ENCODE measurements at places on chromosomes 1 and 21.

DNA sequence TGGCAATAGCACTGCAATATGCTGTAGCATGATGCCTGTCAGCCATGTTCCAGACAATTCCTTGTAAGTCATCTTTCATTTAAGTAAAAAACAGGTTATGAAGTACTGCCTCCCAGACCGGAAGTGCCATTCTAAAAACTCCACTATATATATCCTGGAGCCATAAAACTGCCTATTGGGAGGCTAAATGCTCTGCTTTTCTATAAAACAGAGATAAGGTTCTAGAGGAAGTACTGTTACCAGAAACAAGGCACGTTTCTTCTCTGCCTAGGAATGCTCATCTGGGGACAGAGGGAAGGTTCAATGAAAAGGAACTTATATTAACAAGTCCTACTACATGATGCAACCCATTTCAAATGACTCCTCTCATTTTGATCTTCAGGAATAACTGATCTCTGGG, 66.8 kb downstream of the GPR137B start:
- DNase-seq, result no peak

- DNase-seq, result no peak
These were observed 930 bp downstream of the DHCR24 start for GRCh38 chr1:54885807-54886723.

- no peak for DNase-seq
These were observed 57.7 kb upstream of the F3 start for GRCh38 chr1:94599095-94599813.

GRCh38 chr1:11761285-11761684, 708 bp upstream of the C1orf167 start:
- DNase-seq, result no peak

- no peak for DNase-seq
These were observed 15.8 kb downstream of the SPEN start for GRCh38 chr1:15863156-15863901.

DNA sequence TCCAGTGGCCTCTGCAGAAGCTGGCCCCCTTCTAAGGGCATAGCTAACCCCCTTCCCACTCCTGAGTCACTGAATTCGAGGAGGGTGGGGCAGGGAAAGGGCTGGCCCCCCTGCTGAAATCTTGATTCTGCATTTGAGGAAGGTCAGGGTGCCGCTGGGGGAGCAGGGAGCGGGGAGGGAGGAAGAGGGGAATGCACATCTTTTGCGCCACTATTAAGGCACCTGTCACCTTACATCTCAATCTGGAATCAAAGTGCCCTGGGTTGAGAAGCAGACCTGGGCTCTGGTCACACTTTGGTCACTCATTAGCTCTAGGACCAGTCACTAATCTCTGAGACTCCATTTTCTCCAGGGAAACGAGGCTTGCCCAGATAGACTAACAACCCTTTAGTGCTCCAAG, 62.0 kb downstream of the TOR1AIP2 start:
- no peak for DNase-seq

- DNase-seq, result no peak
These were observed 2.7 kb downstream of the CCDC24 start for GRCh38 chr1:43994071-43994470.

DNA sequence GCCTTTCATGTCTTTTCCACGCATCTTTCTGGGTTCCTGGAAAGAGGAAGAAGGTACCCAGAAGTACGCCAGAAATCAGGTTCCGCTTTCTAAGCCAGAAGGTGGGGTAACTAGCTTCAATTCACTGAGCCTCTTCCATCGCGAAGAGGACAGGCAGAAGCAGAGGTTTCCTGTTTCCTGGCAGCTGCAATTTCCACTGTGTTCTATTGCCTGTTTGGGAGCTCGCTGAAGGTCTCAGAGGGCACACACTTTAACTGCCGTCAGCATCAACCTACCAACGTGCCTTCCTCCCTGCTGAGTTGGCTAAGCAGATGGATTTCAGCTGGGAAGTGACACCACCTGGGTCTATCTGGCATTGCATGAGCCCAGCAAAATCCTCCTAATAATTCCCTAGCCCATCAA, 10.0 kb downstream of the NCF2 start:
- DNase-seq, result no peak

- no peak for DNase-seq
These were observed 237.9 kb downstream of the USP25 start for GRCh38 chr21:15967661-15968060.

DNA sequence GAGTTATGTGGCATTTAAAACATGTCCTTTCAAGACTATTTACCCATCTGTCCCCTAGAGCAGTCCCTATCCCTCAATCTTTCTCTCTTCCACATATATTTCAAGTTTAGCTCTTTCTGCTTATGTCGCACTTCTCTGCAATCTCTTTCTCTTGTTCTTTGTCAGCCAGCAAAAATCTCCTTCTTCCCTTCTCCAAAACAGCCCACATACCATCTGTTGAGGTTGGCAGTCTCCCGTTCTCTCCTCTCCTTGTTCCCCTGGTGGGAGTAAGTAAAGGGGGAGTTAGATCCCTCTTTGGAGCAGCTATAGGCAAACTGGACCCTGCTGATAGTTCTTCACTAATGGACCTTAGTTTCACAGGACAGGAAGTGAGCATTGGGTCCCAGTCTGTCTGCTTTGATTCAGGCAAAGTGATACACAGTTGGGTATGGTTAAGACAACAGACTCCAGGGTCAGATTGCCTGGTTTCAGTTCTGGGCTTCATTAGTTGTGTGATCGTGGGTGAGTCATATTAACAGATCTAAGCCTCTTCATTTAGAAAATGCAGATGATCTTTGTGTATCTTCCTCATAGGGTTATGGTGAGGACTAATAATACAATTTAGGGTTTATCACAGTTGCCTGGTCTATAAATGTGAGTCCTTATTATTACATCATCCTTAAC, 19.7 kb downstream of the BRINP2 start:
- no peak for DNase-seq

GRCh38 chr21:41627428-41627827, 119.5 kb upstream of the TMPRSS2 start:
- DNase-seq, result no peak

- DNase-seq, result no peak
These were observed 4.9 kb downstream of the CD48 start for GRCh38 chr1:160706526-160707235.

- no peak for DNase-seq
These were observed 97.6 kb downstream of the ROR1 start for GRCh38 chr1:63871463-63871862.

DNA sequence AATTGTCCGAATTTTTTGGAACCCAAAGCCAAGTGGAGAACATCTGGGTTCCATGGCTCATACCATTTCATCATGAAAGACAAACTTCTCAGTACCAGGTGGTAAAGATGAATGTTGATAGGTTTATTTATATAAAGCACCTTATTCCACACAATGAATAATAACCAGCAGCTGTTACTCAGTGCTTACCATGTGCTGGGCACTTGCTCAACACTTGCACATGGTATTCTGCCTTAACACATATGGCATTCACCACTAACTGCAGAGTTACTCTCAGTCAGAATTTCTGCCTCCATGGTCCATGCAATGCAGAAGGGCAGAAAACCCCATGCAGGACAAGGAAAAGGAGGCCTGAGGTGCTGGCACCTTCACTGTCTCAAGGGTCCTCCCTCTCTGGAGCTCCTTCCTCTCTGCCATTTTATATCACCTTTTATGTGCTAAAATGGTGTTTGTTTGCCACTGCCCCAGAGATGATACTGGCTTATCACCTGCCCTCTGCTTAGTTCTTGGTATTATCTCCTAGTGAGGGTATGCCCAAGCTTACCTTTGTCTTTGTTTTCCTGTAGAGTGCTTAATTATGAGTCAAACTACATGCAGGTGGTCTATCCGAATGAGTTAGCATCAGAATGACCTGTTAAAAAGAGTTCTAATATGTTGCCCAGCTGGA, 76.7 kb upstream of the ZNF326 start:
- DNase-seq, result no peak

- DNase-seq, result no peak
These were observed 15.2 kb upstream of the LGALS8 start for GRCh38 chr1:236508593-236509027.

DNA sequence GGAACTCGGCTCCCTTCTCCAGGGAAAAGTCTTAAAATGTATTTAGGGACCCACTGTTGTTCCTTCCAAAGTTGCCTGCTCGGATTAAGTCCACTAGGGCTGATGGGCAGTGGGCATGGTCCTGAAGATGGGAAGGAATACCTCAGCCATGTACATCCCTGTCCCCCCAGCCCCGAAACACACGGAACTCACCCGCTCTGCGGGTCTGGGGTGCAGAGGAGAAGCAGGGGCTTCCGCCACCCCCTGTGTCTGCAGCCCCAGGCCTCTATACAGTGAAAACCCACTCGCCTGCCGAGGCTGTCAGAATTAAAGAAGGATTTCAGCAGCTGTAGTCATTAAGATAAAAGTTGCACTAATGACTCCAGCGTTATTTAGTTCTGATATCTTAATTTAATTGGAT, 212.6 kb upstream of the VAMP3 start:
- no peak for DNase-seq

DNA sequence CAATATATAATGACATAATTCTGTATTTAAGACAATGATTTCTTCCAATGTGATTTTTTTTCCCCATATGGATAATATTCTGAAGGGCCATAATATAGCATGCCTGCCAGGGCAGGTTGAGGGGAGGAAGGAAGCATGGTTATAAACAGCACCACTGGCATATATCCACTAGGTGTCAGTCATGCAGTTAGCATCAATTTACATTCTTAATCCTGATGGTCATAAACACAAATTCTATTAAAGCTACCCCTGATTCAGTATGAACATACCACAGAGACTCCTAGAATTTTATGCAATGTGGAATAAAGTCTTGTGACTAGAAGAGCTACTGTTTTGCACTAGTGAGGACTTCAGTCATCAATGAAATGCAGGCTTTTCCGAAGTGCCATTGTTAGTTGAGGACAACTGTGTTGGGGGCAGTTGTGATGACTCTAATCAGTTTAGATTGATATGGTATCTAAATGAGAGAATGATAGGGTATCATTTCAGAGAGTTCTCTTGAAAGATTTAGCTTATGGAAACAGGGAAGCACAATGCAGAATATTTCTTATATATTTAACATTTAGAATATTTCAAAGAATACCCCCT, 342.7 kb upstream of the NR5A2 start:
- DNase-seq, result no peak

- DNase-seq, result no peak
These were observed 518.2 kb downstream of the ADGRL2 start for GRCh38 chr1:82318921-82319320.

- no peak for DNase-seq
These were observed 32.7 kb upstream of the SUCO start for GRCh38 chr1:172500207-172500606.

DNA sequence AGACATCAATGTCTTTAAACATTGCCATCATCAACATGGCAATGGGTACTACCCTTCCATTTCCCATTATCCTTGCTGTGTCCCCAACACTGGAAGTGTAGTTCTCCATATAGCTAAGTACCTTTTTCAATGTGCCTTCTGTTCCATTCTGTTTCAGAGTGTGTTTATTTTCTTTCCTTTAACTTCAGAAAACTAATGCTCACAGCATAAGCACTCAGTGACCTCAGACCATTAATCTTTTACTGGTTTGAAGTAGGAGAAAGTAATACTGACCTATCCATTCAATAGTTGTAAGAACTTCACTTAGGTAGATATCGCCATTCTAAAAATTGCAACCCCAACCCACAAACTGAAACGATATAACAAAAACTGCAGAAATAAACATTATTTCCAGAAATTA, 37.8 kb downstream of the KCNJ15 start:
- no peak for DNase-seq

GRCh38 chr1:193083365-193084088, 21.7 kb downstream of the GLRX2 start:
- DNase-seq, result no peak

GRCh38 chr1:171802207-171802606, 20.7 kb downstream of the METTL13 start:
- no peak for DNase-seq

GRCh38 chr1:19319196-19319595, 7.1 kb downstream of the SLC66A1 start:
- DNase-seq, result no peak

- no peak for DNase-seq
These were observed 62.0 kb downstream of the SLC16A1 start for GRCh38 chr1:112894010-112894292.

- no peak for DNase-seq
These were observed 222.7 kb downstream of the PTPRU start for GRCh38 chr1:29458737-29459619.

- DNase-seq, result no peak
These were observed 18.4 kb upstream of the LY9 start for GRCh38 chr1:160777486-160778089.

- DNase-seq, result no peak
These were observed at the start of gene ANKRD65 for GRCh38 chr1:1421147-1421906. TSS of gene ANKRD65 (minus strand) at chr1:1421276. CDS start at chr1:1421005, 271 bp downstream.

- DNase-seq, result no peak
These were observed 93.9 kb upstream of the PPM1J start for GRCh38 chr1:112808861-112809684.

- no peak for DNase-seq
These were observed 127.4 kb upstream of the CD34 start for GRCh38 chr1:208038303-208038702.

DNA sequence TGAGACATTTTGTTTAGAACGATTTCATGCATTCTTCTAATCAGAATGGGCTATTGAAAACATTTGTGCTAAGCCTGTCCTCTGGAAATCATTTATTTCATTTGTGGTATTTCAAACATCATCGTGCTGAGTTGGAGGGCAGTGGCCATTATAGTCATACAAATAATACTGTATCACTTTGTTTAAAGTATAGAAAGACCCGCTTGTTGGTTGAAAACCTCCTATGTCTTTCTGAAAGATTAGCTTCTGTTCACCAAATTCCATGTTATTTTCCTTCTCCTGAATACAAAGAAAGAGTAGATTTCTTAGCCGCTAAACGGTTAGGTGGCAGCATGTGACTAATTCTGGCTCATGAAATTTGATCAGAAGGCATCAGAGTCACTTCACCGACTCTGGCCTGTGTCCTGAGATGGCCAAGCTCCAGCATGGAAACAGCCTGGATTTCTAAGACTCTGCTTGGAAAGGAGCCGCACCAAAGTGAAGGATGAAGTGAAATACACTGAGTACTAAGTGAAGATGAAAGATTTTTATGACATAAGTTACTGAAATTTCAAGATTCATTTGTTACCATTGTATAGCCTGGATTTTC, 355.1 kb downstream of the USP25 start:
- no peak for DNase-seq

GRCh38 chr1:196143602-196144342, 464.5 kb downstream of the KCNT2 start:
- DNase-seq, result no peak

- no peak for DNase-seq
These were observed 70.1 kb upstream of the NRIP1 start for GRCh38 chr21:15134701-15135470.

DNA sequence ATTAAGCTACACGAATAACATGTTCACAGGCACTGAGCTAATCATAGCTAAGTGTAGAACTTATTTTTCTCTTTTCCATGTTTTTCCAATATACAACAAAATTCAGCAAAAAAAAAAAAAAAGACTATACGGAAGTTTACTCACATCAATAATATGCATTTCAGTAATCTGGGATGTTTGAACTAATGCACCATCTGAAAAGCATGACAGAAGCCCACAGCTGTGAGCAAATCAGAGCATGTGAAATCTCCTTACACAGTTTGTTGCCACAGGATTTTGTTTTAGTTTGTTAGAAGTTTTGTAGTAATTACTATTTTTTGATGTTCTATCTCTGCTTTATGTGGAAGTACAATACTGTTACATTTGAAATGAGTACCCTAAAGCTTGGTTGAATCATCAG, 1051.7 kb downstream of the TTLL7 start:
- no peak for DNase-seq

GRCh38 chr1:235075777-235076308, 52.8 kb downstream of the TOMM20 start:
- DNase-seq, result no peak
